NCI-H1436 (cell line): ENCODE measurements at places on chromosomes 2 and 18.

DNA sequence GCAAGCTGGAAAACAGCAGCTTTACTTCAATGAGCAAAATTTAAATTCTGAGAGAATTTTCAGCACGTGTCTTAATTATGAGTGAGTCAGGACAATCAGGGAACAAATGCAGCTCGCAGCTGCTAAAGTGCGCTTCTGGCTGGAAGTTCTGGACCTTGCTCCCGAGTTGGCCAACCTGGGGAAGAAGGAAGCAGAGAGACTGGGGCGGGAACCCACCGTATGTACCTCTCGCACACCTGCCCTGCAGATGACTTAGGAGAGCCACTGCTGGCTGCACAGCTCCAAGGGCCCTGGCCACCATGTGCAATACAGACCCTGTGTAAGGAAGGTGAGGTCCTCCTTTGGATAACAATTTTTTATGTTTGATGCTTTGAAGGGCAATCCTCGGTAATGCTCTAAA is 42.4 kb downstream of the REEP1 start:
- no peak for DNase-seq

- no peak for DNase-seq
Measured at GRCh38 chr2:42480402-42480801, 13.4 kb downstream of the KCNG3 start.

GRCh38 chr2:56376699-56377665 is 193.2 kb downstream of the CCDC85A start:
- no peak for DNase-seq

- DNase-seq: no peak
Measured at GRCh38 chr2:123468071-123468470, 557.0 kb upstream of the CNTNAP5 start.
